ENCODE measurements at places on chromosomes 5 and 9.

- no peak for DNase-seq
Measured at GRCh38 chr9:91336786-91337185, 24.9 kb downstream of the AUH start.

DNA sequence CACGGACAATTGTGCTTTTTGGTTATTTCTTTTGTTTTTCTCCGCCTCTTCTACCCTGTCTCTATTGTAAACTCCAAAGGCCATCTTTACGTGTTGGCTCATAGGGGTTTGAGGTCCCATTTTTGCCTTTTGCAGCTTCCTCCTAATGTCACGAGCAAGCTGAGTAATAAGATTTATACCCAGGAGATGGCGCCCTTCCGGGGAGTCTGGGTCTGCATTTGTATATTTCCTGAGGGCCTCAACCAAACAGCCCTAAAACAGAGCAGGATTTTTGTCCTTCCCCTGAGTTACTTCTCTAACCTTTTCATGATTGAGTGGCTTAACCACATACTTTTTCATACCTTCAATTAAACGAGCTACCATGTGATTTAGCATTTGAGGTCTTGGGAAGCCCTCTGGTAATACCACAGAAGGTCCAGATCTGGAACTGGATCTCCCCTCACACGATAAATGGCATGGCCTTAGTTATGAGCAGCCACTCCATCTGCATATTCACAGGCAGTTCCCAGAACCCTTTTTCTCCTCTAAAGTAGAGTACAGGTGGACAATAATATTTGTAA is 11.2 kb upstream of the CFAP95 start:
- DNase-seq = no peak

GRCh38 chr5:32571128-32571527 is 14.2 kb upstream of the SUB1 start:
- DNase-seq = no peak

DNA sequence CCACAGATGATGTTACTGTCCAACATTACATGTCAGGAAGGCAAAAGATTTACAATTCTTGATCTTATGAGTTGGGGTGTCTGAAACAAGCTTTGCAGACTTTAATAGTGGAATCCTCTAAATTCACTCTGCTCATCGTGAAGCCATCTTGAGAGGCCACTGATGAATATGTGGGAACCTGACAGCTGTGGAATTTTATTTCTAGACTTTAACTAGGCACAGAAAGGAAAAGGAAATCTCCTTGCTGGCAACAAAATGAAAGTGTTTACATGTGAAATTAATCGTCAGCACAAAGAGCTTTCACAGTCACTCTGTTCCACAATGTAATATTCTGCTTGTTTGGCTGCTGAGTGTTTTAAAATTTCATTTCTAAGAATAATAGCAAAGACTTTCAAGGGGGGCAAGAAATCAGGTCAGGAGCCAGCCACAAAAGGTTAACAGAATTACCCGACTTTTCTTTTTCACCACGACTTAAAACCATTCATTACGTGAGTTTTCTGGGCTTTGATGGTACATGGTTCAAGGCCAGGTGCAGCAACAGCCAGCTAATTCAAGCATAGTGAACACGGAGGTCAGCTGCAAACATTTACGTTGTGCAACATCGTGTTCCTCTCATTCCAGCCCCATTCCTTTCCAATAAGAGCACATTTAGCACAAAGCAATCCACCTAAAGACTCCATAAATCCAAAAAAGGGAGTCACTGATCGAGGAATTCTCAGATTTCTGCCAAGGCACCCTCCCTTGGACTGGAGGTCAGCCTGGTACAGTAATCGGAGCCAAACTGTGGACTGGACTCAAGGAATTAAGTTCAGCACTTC is 14.6 kb downstream of the NREP start:
- no peak for DNase-seq

GRCh38 chr5:169442913-169443784 is 140.4 kb upstream of the SPDL1 start:
- no peak for DNase-seq

DNA sequence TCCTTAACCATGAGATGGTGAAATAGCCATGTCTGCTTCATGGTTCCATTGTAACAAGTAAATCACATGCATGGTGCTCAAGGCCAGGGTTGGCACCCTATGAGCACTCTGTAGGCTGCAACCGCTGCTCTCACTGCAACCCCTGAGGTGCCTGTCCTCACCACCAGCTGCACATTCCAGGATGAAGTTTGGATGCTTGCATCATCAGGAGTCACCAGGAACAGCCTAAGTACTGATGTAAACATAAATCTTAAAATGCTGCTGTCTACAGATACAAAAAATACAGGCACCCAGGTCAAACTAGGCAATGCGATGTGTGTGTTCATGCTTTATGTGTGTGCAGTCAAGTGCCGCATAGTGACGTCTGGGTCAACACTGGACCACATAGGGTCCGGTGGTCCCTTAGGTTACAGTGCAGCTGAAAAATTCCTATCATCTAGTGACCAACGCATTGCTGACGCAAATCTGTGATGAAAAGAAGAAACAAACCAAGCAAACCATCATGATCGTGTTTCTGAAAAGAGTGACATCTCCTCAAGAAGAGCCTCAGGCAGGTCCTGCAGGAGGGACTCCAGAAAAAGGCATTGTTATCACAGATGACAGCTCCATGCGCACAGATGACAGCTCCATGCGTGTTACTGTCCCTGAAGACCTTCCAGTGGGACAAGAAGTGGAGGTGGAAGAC is 234.8 kb downstream of the AUH start:
- no peak for DNase-seq

Measured in stimulated activated CD8-positive, alpha-beta memory T cell treated with anti-CD3 and anti-CD28 coated beads, Interleukin-15, amount 100 ng/mL, for 1 hour (primary cell).